ENCODE measurements at places on chromosomes 11 and 22.
A peak's percentile ranks its signal among the peaks of the same experiment; 100 is the strongest.

DNA sequence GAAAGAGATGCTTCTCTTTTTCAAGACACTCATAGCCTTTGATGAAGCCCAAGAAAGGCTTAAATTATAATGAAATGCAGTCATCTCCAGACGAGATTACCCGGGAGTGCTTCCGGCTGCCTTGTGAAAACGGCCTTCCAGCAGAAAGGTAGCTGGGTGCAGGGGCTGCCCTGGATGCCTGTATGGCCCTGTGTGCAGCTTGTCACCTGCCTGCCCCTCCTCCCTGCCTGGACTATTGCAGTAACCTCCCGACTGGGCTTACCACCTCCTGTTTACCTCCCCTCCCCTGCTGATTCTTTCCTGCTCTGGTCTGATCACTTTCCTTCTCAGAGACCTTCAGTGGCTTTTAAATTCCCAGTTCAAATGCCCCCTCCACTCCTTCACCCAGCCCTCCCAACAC, 126.4 kb upstream of the SYT13 start:
- no peak for DNase-seq
- H3K4me1 ChIP-seq: peaks cover 6% of the 10 kb centered on the region
- H3K27me3 ChIP-seq: no peaks in the 10 kb centered on the region
- H3K4me3 ChIP-seq: no peak overlapping the region
- H3K27ac ChIP-seq: no peak overlapping the region

GRCh38 chr11:129853518-129854231, 38.0 kb downstream of the TMEM45B start:
- H3K27me3 ChIP-seq: no peaks in the 10 kb centered on the region
- DNase-seq: peak; percentile 31
- no peak overlapping the region for H3K27ac ChIP-seq
- H3K4me3 ChIP-seq: no peak overlapping the region
- H3K36me3 ChIP-seq: no peaks in the 10 kb centered on the region

DNA sequence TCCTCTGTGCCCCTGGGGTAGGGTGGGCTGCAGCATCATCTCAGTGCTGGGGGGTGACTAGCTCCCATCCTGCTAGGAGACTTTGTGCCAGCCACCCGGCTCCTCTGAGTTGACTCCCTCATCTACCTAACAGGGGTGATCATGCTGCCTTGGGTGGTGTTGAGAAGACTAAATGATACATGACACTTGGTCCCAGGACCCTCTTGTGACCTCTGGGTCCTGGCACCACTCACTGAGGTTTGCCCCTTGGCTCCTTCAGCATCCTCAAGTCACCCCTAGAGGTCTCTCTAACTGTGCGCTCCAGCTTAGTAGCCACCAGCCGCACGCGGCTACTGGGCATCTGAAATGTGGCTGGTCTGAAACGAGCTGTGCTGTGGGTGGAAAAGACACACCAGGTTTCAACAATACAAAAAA, 72.1 kb downstream of the LRRC32 start:
- H3K27me3 ChIP-seq: no peaks in the 10 kb centered on the region
- H3K27ac ChIP-seq: no peak overlapping the region
- H3K4me3 ChIP-seq: no peak overlapping the region
- DNase-seq: peak; percentile 66

DNA sequence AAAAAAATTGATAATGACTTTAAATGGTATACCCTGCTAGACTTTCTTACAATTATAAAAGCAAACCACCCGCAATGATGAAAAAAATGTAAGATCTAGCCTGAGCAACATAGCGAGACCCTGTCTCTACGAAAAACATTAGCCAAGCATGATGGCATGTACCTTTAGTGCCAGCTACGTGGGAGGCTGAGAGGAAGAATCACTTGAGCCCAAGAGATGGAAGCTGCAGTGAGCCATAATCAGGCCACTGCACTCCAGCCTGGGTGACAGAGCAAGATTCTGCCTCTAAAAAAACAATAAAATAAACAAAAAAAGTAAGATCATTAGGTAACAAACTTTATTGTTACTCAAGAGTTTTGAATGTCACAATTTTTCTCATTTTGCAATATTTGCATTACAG, 39.2 kb downstream of the KMT5B start:
- H3K4me3 ChIP-seq: no peak overlapping the region
- DNase-seq: no peak
- H3K36me3 ChIP-seq: no peaks in the 10 kb centered on the region
- no peaks in the 10 kb centered on the region for H3K4me1 ChIP-seq
- H3K27ac ChIP-seq: no peak overlapping the region
- H3K27me3 ChIP-seq: no peaks in the 10 kb centered on the region

GRCh38 chr11:34267417-34267816, 90.4 kb downstream of the ABTB2 start:
- H3K4me1 ChIP-seq: no peaks in the 10 kb centered on the region
- no peak overlapping the region for H3K27ac ChIP-seq
- no peaks in the 10 kb centered on the region for H3K36me3 ChIP-seq
- DNase-seq: no peak
- no peak overlapping the region for H3K4me3 ChIP-seq

DNA sequence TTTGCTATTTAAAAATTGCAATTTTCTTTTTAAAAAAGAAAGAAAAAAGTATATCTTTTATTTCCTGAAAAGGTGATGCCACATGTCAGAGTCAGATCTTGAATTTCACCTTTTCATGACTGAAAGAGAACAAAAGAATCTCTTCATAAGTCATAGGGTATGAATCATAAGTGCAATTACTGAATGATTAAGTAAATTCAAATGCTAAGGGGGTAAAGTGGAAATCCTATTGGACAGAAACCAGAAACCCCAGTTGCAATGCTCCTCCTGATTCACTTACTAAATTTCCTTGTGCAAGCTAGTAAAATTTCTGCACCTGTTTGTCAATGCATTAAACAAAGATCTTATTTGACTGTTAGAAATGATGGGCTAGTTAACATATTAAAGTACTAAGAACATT, 8.2 kb upstream of the PRRG4 start:
- no peak overlapping the region for H3K4me3 ChIP-seq
- no peaks in the 10 kb centered on the region for H3K4me1 ChIP-seq
- no peaks in the 10 kb centered on the region for H3K27me3 ChIP-seq
- no peaks in the 10 kb centered on the region for H3K36me3 ChIP-seq

DNA sequence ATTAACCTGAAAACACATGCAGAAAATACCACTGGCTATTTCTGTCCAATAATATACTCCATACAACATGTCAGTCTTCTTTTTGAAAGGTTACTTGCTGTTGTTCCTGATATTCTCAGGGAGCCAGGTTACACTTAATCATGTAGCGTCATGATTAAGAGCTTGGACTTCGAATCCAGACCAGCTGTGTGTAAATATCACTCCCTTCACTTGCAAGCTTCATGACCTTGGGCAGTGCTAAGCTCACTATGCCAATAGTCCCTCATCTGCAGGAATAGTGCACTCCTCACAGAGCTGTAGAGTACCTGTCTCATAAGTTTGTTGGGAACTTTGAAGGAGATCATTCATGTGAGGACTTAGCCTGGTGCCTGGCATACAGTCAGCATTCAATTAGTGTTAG, 1.9 kb downstream of the HTR3B start:
- no peaks in the 10 kb centered on the region for H3K4me1 ChIP-seq
- DNase-seq: no peak
- H3K36me3 ChIP-seq: no peaks in the 10 kb centered on the region
- H3K4me3 ChIP-seq: no peak overlapping the region
- no peaks in the 10 kb centered on the region for H3K27me3 ChIP-seq
- H3K27ac ChIP-seq: no peak overlapping the region

DNA sequence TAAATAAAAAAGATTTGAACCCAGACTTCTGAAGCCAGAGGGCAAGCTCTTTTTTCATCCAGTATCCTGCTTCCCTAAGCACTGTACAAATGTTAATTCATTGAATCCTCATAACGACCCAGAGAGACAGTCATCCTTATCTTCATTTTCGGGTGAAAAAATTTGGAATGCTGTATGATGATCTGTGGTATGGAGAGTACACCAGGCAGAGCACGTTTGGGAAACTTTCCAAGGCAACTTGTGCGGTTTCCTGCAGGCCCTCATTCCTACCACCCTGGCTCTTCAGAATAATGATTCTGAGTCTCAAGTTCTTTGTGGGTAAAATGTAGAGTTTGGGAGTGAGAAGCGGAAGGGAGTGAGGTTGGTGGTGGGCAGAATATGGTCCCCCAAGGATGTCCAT, 177.9 kb upstream of the CADM1 start:
- DNase-seq: no peak
- no peaks in the 10 kb centered on the region for H3K4me1 ChIP-seq
- H3K4me3 ChIP-seq: no peak overlapping the region
- H3K27me3 ChIP-seq: no peaks in the 10 kb centered on the region

DNA sequence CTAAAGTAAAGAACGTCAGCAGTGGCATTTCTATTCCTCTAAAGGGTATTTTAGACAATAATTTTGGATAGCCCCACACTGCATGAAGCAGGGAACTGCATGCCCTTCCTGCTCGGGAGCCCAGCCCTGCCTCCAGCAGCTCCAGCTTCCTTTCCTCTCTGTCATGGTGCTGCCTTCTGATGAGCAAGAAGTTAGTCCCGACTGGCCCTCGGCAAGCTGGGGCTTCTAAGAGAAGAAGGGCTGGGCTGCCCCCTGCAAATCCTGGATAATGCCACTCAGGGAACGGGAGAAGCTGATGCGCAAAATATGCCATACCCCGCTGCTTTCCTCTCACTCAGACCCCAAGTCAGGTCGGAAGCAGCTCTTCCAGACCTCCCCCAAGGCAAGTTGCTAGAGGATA, 296.4 kb downstream of the ETS1 start:
- H3K4me1 ChIP-seq: no peaks in the 10 kb centered on the region
- DNase-seq: no peak
- no peak overlapping the region for H3K4me3 ChIP-seq
- no peaks in the 10 kb centered on the region for H3K36me3 ChIP-seq
- peak overlapping the region; percentile 51 for H3K27ac ChIP-seq
- H3K27me3 ChIP-seq: peaks cover 3% of the 10 kb centered on the region

DNA sequence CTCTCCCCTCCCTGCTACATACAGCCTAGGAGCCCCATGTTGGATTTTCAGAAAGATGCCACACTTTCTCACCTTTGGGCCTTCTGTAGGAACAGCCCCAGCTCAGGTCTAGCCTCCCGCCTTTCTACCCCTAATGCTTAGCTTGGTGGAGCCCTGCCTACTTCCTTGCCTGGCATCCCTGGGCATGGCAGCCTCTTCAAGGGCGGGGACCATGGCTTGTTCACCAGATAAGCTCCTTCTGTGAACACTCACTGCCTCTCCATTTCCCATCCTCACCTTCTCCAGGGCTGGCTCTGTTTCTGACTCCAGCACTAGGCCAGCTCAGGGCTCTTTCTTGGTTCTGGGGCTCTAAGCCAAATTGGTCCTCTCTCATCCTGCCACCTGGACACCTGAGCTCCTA, 1.4 kb downstream of the SEPTIN3 start:
- H3K36me3 ChIP-seq: no peaks in the 10 kb centered on the region
- no peaks in the 10 kb centered on the region for H3K4me1 ChIP-seq
- H3K4me3 ChIP-seq: no peak overlapping the region
- no peak for DNase-seq
- no peak overlapping the region for H3K27ac ChIP-seq

DNA sequence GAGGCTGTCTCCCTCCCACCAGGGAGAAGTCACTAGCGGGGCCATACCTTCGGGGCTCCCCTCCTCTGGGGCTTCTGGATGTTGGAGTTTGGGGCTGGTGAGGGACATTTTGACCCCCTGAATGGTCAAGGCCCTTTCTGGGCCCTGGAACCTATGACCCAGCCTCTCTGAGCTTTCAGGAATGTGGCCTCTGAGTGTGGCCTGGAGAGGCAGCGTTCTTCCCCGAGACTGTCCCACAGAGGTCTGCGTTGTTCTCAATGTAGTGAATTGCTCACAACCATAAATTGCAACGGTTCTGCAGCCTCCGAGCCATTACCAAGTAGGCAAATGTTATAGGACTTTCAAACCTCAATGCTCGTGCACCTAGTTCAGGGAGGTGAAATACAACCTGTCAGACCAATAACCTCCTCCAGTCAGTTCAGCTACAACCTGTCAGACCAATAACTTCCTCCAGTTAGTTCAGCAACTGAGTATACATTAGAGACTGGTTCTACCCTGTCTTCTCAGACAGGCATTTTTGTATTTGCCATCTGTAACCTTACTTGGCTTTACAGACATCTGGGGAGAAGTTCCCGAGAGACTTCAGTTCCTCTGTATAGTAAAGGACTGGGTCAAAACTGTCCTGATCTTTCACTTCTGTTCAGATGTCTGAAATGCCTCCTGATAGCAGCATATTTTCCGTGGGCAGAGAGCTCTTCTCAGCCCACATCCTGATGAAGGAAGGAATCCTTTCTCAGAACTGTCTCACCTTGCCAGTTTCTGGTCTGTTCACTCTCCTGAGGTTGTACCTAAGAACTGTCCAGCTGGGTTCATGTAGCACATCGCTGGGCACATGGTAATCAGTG, 34.2 kb downstream of the MICAL2 start:
- no peaks in the 10 kb centered on the region for H3K36me3 ChIP-seq
- no peak for DNase-seq
- no peaks in the 10 kb centered on the region for H3K27me3 ChIP-seq
- no peak overlapping the region for H3K4me3 ChIP-seq
- no peaks in the 10 kb centered on the region for H3K4me1 ChIP-seq

DNA sequence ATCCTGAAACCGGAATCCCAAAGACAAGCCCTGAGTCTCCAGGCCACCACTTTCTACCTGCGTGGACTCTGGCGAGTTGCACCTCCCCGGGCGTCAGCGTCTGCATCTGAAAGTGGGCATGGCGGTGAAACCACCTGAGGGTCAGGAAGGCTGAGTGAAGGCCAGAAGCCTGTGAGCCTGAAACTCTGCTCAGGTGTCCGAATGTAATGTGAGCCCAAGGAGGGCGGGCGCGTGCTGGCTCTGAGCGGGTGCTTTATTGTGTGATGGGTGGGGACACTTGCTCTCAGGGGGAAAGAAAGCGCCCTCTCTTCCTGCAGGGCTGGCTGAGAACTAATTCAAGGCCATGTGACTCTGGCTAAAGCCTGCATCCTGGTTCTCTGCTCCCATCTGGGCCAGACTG, 135.6 kb downstream of the ST3GAL4 start:
- no peaks in the 10 kb centered on the region for H3K36me3 ChIP-seq
- no peaks in the 10 kb centered on the region for H3K27me3 ChIP-seq
- DNase-seq: no peak
- no peak overlapping the region for H3K27ac ChIP-seq
- H3K4me1 ChIP-seq: no peaks in the 10 kb centered on the region
- no peak overlapping the region for H3K4me3 ChIP-seq

GRCh38 chr11:36627006-36627405, 29.0 kb upstream of the RAG2 start:
- no peaks in the 10 kb centered on the region for H3K27me3 ChIP-seq
- no peak overlapping the region for H3K27ac ChIP-seq
- no peaks in the 10 kb centered on the region for H3K36me3 ChIP-seq
- no peak for DNase-seq
- no peaks in the 10 kb centered on the region for H3K4me1 ChIP-seq
- no peak overlapping the region for H3K4me3 ChIP-seq

GRCh38 chr11:85947431-85948272, 92.5 kb downstream of the CCDC83 start:
- H3K27ac ChIP-seq: peak overlapping the region; percentile 72
- no peaks in the 10 kb centered on the region for H3K36me3 ChIP-seq
- DNase-seq: no peak
- peaks cover 4% of the 10 kb centered on the region for H3K4me1 ChIP-seq

Measured in adrenal gland (tissue), 19 donors.